ENCODE measurements at places on chromosomes 16 and 17. TPM values are rescaled to one million over a fixed set of nuclear protein-coding genes. Genes with fewer than 3 reads are reported as not detected.

Gene XPO6
- 232 TPM for total RNA-seq

Gene COPZ2
- total RNA-seq = not detected

Gene CEP20
- total RNA-seq = 20.3 TPM

DNA sequence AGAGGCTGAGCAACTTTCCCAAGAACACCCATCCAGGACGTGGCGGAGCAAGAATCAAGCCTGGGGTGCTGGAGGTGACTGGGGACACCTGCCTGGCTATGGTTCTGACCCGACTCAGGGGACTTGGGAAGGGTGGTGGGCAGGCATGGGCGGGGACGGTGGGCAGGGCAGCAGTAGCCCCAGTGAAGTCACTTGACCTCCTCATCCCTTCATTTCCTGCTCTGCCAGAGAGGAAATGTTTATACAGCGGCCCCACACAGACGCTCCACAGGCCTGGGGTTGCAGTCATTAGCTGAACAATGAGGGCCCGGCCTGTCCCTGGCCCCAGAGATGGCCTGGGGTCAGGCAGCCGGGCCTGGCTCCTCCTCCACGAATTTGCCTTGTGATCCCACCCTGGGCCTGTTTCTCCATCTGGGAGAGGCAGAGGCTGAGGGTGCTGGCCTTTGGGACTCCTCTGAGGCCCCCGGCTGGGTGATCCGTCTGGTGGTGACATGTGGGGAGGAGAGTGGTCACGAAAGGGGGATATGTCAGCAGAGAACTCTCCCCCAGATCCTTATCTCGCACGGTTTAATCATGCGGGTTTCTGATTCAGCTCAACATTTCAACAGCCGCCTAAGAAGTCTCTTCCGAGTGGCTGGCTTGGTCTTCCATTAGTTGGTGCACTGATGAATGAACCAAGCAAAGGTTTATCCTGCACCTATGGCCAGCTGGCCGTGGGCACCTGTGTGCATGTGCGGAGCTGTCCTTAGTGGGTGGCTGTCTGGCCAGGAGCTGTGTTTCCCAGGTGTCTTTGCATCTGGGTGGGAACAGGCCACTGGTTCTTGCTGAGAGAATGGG, 175.9 kb downstream of the IRF8 start:
- H3K36me3 ChIP-seq = no peaks in the 10 kb centered on the region
- H3K4me1 ChIP-seq = peaks cover 4% of the 10 kb centered on the region
- H3K27me3 ChIP-seq = peaks cover 3% of the 10 kb centered on the region
- no peak overlapping the region for H3K4me3 ChIP-seq

Gene KCNAB3
- 12.3 TPM for total RNA-seq

- peaks cover 4% of the 10 kb centered on the region for H3K27me3 ChIP-seq
- H3K4me1 ChIP-seq = peaks cover 13% of the 10 kb centered on the region
- no peak overlapping the region for H3K4me3 ChIP-seq
- no peak overlapping the region for H3K27ac ChIP-seq
- H3K36me3 ChIP-seq = peaks cover 3% of the 10 kb centered on the region
Measured at GRCh38 chr17:74163271-74163821, 40.1 kb upstream of the RPL38 start.

DNA sequence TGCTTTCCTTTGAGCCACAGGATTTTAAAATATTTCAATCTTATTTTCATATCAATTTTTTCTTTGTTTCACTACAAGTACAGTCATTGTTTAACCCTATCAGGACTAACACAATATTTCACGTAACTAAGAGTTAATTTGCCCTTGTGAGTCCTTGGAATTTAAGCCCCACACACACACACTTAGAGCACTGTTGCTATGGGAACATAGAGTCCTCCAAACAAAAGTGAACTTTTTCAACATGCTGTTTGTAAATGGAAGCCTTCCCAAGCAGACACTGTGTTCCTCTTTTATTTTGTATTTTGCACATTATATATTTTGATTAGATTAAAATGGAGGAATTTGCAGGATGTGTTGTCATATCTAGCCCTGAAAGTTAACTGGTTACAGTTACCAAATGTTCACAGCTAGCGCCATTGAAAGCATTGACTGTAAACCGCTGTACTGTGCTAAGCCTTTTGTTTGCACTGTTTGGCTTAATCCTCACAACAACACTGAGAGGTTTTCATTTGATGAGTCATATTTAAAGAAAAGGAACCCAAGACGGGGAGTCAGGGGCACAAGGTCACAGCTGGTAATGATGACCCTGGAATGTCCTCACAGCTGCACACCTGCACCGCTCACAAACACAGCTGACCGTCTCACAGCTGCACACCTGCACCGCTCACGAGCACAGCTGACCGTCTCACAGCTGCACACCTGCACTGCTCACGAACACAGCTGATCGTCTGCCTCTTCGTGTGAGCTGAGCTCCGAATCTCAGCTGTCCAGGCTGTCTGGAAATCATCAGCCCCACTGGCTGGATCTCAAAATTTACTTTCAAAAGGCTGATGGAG, 6.3 kb downstream of the HSBP1 start:
- DNase-seq = no peak
- H3K36me3 ChIP-seq = no peaks in the 10 kb centered on the region
- no peaks in the 10 kb centered on the region for H3K27me3 ChIP-seq
- peak overlapping the region; percentile 62 for H3K27ac ChIP-seq

- H3K27me3 ChIP-seq = peaks cover 2% of the 10 kb centered on the region
- peaks cover 7% of the 10 kb centered on the region for H3K4me1 ChIP-seq
- no peak overlapping the region for H3K4me3 ChIP-seq
- no peak for DNase-seq
- no peak overlapping the region for H3K27ac ChIP-seq
- peaks cover 7% of the 10 kb centered on the region for H3K36me3 ChIP-seq
Measured at GRCh38 chr16:72974142-72974769, 73.7 kb downstream of the ZFHX3 start.

Gene CCL4L2
- not detected for total RNA-seq

- H3K27me3 ChIP-seq = peaks cover 5% of the 10 kb centered on the region
- H3K36me3 ChIP-seq = no peaks in the 10 kb centered on the region
- no peak for DNase-seq
- H3K27ac ChIP-seq = no peak overlapping the region
Measured at GRCh38 chr17:28491286-28491685, 14.9 kb upstream of the FOXN1 start.

Gene ZG16
- not detected for total RNA-seq

Gene KIF18B
- 7.4 TPM for total RNA-seq

- peaks cover 8% of the 10 kb centered on the region for H3K4me1 ChIP-seq
- no peak for DNase-seq
- H3K27ac ChIP-seq = no peak overlapping the region
- no peak overlapping the region for H3K4me3 ChIP-seq
Measured at GRCh38 chr17:49595328-49595727, 19.7 kb downstream of the NXPH3 start.

DNA sequence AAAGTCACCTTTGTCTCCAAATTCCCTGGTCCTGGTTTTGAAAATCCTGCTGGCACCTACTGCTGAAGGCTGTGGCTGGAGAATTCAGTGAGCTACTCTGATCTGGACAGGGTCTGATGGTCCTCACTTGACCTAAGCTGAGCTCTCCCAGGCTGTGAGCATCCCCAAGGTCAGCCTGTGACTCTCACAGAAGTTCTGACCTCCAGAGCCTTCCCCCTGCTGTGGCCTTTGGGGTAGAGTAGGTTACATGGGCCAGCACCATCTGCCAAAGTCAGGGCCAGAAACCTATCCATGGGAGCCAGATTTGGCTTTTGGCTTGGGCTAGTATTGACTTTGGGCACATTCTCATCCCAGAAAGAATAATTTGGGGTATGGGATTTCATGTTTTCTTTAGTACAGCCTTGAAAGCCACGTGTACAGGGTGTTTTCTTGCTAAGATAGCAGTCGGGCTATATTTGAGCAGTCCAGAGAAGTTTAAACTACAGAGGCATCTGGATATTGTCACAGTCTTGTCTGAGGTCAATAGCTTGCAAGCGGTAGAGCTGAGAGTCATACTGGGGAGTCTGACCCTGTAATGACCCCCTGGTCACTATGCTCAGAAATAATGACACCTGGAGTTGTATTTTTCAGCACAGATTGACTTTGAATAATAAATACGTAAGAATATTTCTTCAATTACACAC, 6.2 kb upstream of the AGRP start:
- H3K4me3 ChIP-seq = no peak overlapping the region
- peaks cover 6% of the 10 kb centered on the region for H3K36me3 ChIP-seq
- H3K27me3 ChIP-seq = peaks cover 4% of the 10 kb centered on the region
- peaks cover 5% of the 10 kb centered on the region for H3K4me1 ChIP-seq
- no peak for DNase-seq
- peak overlapping the region; percentile 15 for H3K27ac ChIP-seq

GRCh38 chr16:17177959-17178905, 292.5 kb downstream of the XYLT1 start:
- H3K4me3 ChIP-seq = no peak overlapping the region
- DNase-seq = no peak
- no peak overlapping the region for H3K27ac ChIP-seq
- no peaks in the 10 kb centered on the region for H3K27me3 ChIP-seq
- no peaks in the 10 kb centered on the region for H3K4me1 ChIP-seq

- H3K4me1 ChIP-seq = no peaks in the 10 kb centered on the region
- no peak overlapping the region for H3K27ac ChIP-seq
- DNase-seq = no peak
- no peaks in the 10 kb centered on the region for H3K27me3 ChIP-seq
- no peaks in the 10 kb centered on the region for H3K36me3 ChIP-seq
- H3K4me3 ChIP-seq = peak overlapping the region; percentile 67
Measured at GRCh38 chr17:18259621-18260331, 686 bp upstream of the MIEF2 start.

DNA sequence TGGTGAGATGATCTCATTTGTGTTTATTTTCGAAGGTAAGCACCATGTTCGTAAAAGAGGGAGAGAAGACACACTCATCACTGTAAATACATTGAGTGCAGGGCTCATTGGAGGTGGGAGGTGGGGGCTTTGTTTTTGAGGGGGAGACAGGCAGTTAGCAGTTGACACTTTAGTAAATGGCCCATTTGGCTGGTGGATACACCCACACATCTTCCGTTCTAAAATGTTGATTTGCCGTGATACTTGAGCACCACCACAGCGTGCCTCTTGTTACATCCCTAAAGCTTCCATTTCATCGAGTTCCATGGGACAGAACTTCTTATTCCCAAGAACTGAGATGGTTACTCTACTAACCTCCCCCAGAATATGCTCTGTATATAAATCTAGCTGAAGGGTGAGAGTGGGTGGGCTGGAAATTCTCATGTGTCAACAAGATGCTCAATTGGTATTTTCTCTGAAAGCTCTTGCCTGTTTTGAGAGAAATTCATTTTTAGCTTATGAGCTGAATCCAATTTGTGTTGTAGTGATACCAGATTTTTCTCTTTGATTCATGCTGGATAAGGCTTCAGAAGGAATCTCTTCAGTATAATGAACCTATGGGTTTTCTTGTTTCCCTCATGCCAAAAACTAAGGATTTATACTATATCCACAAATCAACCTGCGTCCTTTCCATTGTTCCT, 314.3 kb downstream of the RBFOX1 start:
- H3K36me3 ChIP-seq = no peaks in the 10 kb centered on the region
- no peak overlapping the region for H3K27ac ChIP-seq
- H3K27me3 ChIP-seq = peaks cover 5% of the 10 kb centered on the region
- DNase-seq = no peak
- H3K4me3 ChIP-seq = no peak overlapping the region

GRCh38 chr16:49081554-49081953, 200.1 kb downstream of the CBLN1 start:
- H3K27me3 ChIP-seq = peaks cover 7% of the 10 kb centered on the region
- DNase-seq = no peak
- H3K4me3 ChIP-seq = no peak overlapping the region
- peaks cover 21% of the 10 kb centered on the region for H3K36me3 ChIP-seq
- no peak overlapping the region for H3K27ac ChIP-seq

Gene CES3
- 4.1 TPM for total RNA-seq

Gene MT1E
- not detected for total RNA-seq

GRCh38 chr16:17668386-17668785, 197.6 kb upstream of the XYLT1 start:
- H3K27me3 ChIP-seq = peaks cover 2% of the 10 kb centered on the region
- no peaks in the 10 kb centered on the region for H3K36me3 ChIP-seq
- no peak overlapping the region for H3K27ac ChIP-seq
- no peak overlapping the region for H3K4me3 ChIP-seq
- H3K4me1 ChIP-seq = no peaks in the 10 kb centered on the region

GRCh38 chr17:35407531-35407930, 24.8 kb downstream of the SLFN12 start:
- no peak overlapping the region for H3K4me3 ChIP-seq
- H3K27me3 ChIP-seq = no peaks in the 10 kb centered on the region
- DNase-seq = no peak
- H3K4me1 ChIP-seq = no peaks in the 10 kb centered on the region

- H3K27me3 ChIP-seq = peaks cover 2% of the 10 kb centered on the region
- H3K36me3 ChIP-seq = no peaks in the 10 kb centered on the region
- peaks cover under 1% of the 10 kb centered on the region for H3K4me1 ChIP-seq
- H3K27ac ChIP-seq = no peak overlapping the region
Measured at GRCh38 chr17:75499313-75500022, 15.9 kb downstream of the CASKIN2 start.

Gene DOC2B
- 109 TPM for total RNA-seq

Gene LGALS9B
- total RNA-seq = not detected

GRCh38 chr17:76585649-76586593, at the start of gene ST6GALNAC2:
ST6GALNAC2 (minus strand) TSS chr17:76585860; CDS start chr17:76585808, 52 bp downstream.
- no peak within 1 kb of the TSS for H3K27ac ChIP-seq
- peak; percentile 49 for DNase-seq
- H3K4me3 ChIP-seq = peak within 1 kb of the TSS; percentile 49
- peaks cover 6% of the 10 kb centered on the region for H3K36me3 ChIP-seq
- H3K27me3 ChIP-seq = peaks cover 24% of the 10 kb centered on the region
- peaks cover 16% of the 10 kb centered on the region for H3K4me1 ChIP-seq

Gene ZACN
- total RNA-seq = 1.9 TPM

- no peaks in the 10 kb centered on the region for H3K4me1 ChIP-seq
- DNase-seq = peak; percentile 72
- H3K4me3 ChIP-seq = peak overlapping the region; percentile 65
- H3K36me3 ChIP-seq = no peaks in the 10 kb centered on the region
- H3K27ac ChIP-seq = no peak overlapping the region
Measured at GRCh38 chr17:8109661-8110455, 8.5 kb downstream of the ALOXE3 start.

- H3K27me3 ChIP-seq = peaks cover 2% of the 10 kb centered on the region
- H3K4me1 ChIP-seq = peaks cover 2% of the 10 kb centered on the region
- H3K27ac ChIP-seq = no peak overlapping the region
- no peak overlapping the region for H3K4me3 ChIP-seq
- DNase-seq = peak; percentile 80
- peaks cover 7% of the 10 kb centered on the region for H3K36me3 ChIP-seq
Measured at GRCh38 chr17:10614536-10615155, 42.5 kb downstream of the MYH3 start.

GRCh38 chr16:54102888-54103866, 183.4 kb downstream of the IRX3 start:
- H3K27ac ChIP-seq = no peak overlapping the region
- H3K27me3 ChIP-seq = no peaks in the 10 kb centered on the region
- DNase-seq = no peak
- H3K4me3 ChIP-seq = no peak overlapping the region

- peaks cover 9% of the 10 kb centered on the region for H3K4me1 ChIP-seq
- DNase-seq = no peak
Measured at GRCh38 chr16:56042416-56042815, 148.9 kb upstream of the GNAO1 start.

GRCh38 chr16:1171854-1172428, 19.0 kb downstream of the CACNA1H start:
- H3K27me3 ChIP-seq = no peaks in the 10 kb centered on the region
- no peak overlapping the region for H3K27ac ChIP-seq
- no peaks in the 10 kb centered on the region for H3K36me3 ChIP-seq
- H3K4me3 ChIP-seq = no peak overlapping the region
- DNase-seq = no peak
